ENCODE measurements at places on chromosomes 16 and 17.

DNA sequence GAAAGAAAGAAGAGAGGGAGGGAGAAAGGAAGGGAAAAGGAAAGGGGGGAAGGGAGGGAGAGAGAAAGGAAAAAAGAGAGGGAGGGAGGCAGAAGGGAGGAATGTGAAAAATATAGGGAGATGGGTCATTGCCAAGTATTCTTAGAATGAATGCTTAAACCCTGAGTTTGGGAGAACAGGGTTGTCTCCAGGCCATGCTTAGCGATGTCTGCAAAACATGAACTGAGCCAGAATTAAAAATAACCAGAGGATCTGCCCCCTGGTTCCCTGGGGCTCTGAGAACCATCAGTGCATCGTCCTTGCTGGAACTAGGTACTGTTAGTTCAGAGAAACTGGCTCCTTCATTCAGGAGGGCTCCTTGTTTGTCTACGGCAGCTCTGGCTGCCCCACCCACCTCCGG is 170.4 kb downstream of the IRX5 start:
- no peak for DNase-seq

- DNase-seq, result no peak
Observed at GRCh38 chr17:60887614-60888028, 210.0 kb downstream of the BCAS3 start.

DNA sequence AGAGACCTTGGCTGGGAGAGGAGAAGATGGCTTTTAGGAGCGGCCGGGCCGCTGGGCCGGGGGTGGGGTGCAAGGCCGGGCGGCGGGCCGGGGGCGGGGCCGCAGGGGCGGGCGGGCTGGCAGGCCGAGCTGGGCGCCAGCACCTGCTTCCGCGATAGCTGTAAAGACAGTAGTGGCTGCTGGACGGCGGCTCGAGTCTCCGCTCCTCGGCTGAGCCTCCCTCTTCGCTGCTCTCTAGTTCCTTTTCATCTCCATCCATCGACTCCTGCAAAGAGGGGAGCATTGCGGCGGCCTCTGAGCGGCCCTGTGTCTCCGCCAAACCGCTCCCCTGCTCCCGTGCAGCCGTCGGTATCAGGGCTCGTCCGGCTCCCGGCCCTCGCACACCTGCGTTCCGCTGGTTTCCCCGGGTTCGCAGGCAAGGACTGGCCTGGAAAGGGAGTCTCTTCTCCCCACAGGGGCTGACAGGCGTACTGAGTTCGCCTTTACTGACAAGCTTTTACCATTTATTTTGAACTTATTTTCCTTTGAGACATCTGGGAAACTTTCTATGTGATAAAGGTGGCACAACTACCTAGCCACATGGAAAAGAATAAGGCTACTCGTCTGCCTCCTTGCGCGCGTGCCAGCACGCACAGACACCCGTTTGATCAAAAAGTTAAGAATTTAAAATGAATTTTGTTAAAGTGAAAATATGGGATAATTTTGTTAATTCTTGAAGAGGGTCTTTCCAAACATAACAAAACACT is at the start of gene C17orf75:
Gene C17orf75, minus strand, starts transcription at position 317 of the 746 bp plus-strand sequence. Its CDS starts 34 bp downstream, at position 283.
- DNase-seq, result no peak

- no peak for DNase-seq
Observed at GRCh38 chr17:47989159-47989558, 18.2 kb downstream of the CDK5RAP3 start.

DNA sequence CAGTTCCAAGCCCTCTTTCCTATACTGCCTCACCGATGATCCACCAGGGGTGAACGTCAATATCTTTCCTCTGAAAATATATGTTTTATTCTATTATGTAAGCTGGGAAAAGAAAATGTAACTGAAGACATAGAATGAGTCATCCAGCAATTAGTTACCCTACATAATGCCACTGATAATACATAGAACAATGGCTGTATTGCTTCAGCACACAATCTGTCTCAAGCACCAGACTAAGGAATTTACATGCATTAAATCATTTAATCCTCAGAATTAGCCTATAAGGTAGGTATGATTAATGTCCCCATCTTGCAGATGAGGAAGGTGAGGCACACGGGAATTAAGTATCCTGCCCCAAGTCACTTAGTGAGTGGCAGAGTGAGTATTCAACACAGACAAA is 472.8 kb downstream of the TOX3 start:
- no peak for DNase-seq

GRCh38 chr17:4806456-4806776 is 536 bp upstream of the PLD2 start:
- DNase-seq, result no peak

GRCh38 chr16:2507052-2507659 is 6.6 kb upstream of the ATP6V0C start:
- DNase-seq, result no peak

DNA sequence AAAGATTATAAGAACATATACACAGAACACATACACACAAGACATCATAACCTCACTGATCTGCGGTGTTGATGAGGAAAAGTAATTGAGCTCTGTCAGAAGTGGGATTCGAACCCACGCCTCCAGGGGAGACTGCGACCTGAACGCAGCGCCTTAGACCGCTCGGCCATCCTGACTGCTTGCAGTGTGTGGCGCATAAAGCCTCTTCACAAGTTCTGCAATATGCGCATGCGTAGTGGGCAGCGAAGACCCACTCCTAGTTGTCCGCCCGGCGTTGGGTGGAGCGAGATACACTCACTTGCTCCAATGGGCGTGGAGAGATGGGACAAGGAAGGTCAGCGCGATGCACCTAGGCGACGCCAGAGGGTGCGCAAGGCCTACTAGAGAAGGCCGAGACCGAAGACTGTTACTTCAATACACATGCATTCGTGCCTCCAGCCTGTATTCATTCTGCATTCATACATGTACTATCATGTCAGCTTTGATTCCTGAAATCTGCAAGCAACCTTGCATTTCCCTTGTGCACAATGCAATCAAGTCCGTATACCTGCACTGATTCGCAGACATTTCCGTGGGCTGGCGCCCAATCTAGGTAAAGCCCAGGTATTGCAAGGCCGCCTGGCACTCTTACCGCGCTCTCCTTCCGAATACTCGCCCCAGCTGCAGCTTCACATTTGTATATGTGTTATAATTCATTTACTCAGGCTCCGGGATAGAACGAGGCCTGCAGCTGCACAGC is 16.1 kb upstream of the PLLP start:
- no peak for DNase-seq

GRCh38 chr16:11316331-11317015 is 28.8 kb upstream of the RMI2 start:
- DNase-seq, result no peak

GRCh38 chr16:75481475-75481874 is 13.8 kb downstream of the CHST6 start:
- no peak for DNase-seq

GRCh38 chr17:41483991-41484826 is 3.3 kb upstream of the KRT35 start:
- DNase-seq, result no peak

- no peak for DNase-seq
Observed at GRCh38 chr16:84849751-84850150, 30.0 kb downstream of the CRISPLD2 start.

DNA sequence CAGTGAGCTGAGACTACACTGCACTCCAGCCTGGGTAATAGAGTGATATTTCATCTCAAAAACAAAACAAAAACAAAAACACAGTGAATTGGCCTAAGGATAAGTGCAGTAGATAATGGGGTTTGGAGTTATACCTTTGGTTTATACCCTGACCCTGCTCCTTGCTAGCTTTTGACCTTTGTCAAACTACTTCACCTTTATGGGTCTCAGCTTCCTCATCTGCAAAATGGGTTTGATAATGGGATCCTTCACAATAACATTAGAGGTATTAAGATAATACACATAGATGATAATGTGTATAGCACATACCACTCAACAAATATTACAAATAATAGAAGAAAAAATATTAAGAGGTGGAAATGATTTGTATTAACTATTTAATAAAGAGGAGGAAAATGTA is 85.9 kb downstream of the STXBP4 start:
- no peak for DNase-seq

GRCh38 chr17:8072341-8072728 is 15.2 kb downstream of the ALOX12B start:
- DNase-seq, result no peak

DNA sequence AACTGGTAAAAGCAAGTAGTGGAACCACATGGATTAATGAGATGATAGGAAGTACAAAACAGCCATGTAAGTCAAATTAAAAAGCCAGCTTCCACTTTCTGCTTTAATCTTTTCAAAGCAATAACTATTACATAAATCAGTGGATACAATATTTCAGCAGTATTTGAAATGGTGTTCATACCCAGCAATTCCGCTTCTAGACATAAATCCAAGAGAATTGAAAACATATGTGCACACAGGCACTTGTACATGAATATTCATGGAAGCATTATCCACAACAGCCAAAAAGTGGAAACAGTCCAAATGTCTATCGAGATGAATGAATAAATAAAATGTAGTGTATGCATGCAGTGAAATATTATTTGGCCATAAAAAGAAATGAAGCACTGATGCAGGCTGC is 27.4 kb downstream of the SLFN12L start:
- DNase-seq, result no peak

- no peak for DNase-seq
Observed at GRCh38 chr16:69469807-69470561, 45.6 kb downstream of the CYB5B start.

GRCh38 chr17:19343671-19344151 is 18.8 kb downstream of the B9D1 start:
- DNase-seq, result no peak

DNA sequence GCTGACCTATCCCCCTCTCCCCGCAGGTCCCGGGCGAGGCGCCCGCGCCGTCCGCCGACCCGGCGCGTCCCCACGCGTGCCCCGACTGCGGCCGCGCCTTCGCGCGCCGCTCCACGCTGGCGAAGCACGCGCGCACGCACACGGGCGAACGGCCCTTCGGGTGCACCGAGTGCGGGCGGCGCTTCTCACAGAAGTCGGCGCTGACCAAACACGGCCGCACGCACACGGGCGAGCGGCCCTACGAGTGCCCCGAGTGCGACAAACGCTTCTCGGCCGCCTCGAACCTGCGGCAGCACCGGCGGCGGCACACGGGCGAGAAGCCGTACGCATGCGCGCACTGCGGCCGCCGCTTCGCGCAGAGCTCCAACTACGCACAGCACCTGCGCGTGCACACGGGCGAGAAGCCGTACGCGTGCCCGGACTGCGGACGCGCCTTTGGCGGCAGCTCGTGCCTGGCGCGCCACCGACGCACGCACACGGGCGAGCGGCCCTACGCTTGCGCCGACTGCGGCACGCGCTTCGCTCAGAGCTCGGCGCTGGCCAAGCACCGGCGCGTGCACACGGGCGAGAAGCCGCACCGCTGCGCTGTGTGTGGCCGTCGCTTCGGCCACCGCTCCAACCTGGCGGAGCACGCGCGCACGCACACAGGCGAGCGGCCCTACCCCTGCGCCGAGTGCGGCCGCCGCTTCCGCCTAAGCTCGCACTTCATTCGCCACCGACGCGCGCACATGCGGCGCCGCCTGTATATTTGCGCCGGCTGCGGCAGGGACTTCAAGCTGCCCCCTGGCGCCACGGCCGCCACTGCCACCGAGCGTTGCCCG is 10.3 kb downstream of the ZNF771 start:
- no peak for DNase-seq

- DNase-seq, result no peak
Observed at GRCh38 chr17:41785859-41786226, 668 bp downstream of the JUP start.

- no peak for DNase-seq
Observed at GRCh38 chr17:48871551-48872351, 20.8 kb upstream of the ATP5MC1 start.

- no peak for DNase-seq
Observed at GRCh38 chr16:56298116-56298515, 106.8 kb downstream of the GNAO1 start.

DNA sequence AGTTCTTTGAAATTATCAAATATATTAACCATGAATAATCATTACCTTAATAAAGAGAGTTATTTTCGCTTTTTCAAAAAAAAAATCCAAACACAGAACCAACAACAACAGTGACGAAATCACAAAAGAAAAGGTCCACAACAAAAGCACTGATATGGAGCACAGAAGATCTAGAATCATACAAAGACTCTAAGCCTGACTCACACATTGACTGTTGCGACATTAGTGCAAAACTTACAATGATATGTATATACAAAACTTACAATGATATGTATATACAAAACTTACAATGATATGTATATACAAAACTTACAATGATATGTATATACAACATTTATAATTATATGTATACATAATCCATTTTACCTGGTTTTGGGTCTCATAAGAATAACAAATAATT is 117.7 kb downstream of the USP22 start:
- DNase-seq, result no peak

DNA sequence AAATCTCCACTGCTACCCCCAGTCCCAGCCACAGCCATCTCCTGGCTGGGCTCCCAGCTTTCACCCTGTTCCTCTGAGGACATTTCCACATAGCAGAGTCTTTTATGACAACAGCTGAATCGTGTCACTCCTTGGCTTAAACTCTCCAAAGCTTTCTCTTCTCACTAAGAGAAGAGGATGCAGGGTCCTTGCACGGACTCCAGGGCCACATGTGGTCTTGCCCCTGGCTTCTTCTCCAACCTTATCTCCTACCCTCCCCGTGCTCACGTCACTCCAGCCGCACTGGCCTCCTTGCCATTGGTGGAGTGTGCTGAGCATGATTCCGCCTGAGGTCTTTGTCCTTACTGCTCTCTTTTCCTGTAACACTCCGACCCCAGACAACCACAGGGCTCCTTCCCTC is 39.9 kb upstream of the CCDC182 start:
- DNase-seq, result no peak

DNA sequence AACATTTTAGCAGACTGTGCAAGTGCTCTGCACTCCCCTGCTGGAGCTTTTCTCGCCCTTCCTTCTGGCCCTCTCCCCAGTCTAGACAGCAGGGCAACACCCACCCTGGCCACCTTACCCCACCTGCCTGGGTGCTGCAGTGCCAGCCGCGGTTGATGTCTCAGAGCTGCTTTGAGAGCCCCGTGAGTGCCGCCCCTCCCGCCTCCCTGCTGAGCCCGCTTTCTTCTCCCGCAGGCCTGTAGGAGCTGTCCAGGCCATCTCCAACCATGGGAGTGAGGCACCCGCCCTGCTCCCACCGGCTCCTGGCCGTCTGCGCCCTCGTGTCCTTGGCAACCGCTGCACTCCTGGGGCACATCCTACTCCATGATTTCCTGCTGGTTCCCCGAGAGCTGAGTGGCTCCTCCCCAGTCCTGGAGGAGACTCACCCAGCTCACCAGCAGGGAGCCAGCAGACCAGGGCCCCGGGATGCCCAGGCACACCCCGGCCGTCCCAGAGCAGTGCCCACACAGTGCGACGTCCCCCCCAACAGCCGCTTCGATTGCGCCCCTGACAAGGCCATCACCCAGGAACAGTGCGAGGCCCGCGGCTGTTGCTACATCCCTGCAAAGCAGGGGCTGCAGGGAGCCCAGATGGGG is 3.1 kb downstream of the GAA start:
- DNase-seq, result no peak

DNA sequence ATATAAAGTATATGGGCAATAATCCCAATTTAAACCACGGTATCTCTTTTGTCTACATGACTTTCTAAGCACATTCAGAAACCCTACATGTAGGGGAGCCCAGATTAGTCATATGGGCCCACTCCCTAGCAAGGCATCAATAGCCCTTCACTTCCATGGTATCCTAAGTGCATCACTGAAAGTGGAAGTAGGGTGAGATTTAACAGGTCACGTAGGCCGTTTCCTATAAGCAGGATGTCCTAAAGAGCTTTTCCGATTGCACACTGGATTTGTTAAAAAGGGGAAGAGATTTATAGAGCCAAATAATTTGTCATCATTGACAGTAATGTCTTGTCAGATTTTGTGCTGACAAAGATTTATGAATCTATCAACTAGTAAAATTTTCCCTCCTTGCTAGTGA is 39.0 kb downstream of the CA4 start:
- DNase-seq, result no peak

GRCh38 chr16:17994027-17994426 is 342.5 kb downstream of the NPIPA8 start:
- DNase-seq, result no peak
